Hematopoietic multipotent progenitor cell treated with erythropoietin and hydrocortisone succinate and interleukin-3 and kit ligand, for 4 days (in vitro differentiated cells): ENCODE measurements at places on chromosomes 6 and 20.

DNA sequence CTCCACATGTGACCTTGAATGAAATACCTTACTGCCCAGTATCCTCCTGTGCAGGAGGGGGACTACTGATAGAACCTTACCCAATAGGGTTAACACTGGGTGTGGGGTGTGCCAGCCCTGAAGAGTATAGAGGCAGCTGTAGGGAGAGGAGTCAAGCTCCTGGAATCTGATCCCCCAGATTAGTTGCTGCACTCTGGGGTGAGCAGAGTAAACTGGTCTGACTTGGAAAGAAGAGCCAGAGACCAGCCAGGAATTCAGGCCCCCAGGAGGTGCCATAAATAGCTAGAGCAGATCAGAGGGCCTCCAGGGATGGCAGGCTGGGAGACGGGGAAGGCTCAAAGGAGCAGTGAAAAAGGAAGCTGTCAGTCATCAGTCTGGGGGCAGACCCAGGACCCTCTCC, 3.5 kb upstream of the APOBEC2 start:
- no peak for DNase-seq

- peak; percentile 65 for DNase-seq
Measured at GRCh38 chr20:62123450-62124118, 1.3 kb downstream of the LSM14B start.

- no peak for DNase-seq
Measured at GRCh38 chr20:49983848-49984408, 1.1 kb downstream of the SNAI1 start.

DNA sequence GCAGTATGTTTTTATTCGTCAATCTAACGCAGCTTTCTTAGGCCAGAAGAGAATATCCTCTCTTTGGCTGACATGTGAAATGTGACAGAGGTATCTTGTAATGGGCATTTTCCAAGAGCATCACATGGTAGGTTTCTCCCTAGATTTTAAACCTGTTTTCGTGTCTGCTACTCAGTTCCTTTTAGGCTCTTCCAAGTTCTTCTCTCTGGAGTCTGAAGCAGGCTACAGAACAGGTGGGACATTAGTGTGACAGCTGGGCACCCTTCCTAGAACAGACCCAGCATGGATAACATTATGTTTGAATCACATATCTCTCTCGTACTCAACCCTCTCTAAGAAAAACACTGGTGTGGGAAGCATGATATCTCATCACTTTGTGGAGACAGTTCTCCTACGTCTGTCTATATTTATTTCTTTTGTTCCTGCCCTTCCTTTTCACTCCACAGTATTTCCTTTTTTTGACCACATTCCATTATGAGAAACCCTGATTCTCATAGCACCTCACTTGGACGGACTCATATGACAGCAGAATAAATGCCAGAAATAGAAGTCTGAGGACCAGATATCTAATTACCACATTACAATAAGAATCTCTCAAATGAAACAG, 263.4 kb downstream of the NKAIN2 start:
- no peak for DNase-seq

DNA sequence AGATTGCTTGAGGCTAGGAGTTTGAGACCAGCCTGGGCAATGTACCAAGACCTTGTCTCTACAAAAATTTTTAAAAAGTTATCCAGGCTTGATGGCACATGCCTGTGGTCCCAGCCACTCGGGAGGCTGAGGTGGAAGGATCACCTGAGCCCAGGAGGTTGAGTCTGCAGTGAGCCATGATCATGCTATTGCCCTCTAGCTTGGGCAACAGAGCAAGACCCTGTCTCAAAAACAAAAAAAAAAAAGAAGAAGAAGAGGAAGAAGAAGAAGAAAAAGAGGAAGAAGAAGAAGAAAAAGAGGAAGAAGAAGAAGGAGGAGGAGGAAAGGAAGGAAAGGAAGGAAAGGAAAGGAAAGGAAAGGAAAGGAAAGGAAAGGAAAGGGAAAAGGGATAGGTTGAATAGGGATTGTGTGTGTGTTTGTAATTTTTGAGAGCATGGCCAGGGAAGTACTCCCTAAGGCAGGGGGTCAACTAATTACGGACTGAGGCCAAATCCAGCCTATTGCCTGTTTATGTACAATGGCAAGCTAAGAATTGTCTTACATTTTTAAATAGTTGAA, 43.0 kb upstream of the ZNF217 start:
- no peak for DNase-seq

- no peak for DNase-seq
Measured at GRCh38 chr6:123105561-123105960, 109.5 kb downstream of the CLVS2 start.

- no peak for DNase-seq
Measured at GRCh38 chr20:25339608-25340007, 51.0 kb downstream of the ABHD12 start.

DNA sequence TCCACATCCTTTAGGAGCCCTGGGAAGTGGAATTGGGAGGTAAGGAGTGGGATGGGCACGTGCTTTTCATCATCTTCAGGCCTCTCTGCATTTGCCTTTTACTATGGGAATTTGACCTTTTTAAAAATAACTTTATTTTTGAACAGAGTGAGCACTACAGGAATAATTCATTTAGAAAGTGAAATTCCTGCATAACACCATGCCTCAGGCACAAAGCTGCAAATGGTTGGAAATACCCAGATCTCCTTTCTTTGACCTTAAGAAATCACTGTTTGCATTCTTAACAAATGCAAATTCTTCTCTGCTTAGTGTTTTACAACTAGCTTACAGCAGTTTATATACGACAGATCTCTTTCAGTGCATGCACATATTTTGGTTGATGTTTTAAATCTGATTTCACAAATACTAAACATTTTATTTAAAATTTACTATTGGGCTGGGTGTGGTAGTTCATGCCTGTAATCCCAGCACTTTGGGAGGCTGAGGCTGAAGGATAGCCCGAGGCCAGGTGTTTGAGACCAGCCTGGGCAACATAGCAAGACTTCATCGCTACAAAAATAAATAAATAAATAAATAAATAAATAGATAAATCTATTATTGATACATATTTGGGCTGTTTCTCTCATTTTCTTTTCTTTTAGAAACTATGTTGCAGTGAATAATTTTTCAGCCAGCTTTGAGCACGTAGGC, 24.5 kb downstream of the CST8 start:
- no peak for DNase-seq

GRCh38 chr20:17966432-17967310, 1.9 kb downstream of the SNX5 start:
- DNase-seq, result peak; percentile 84

- no peak for DNase-seq
Measured at GRCh38 chr20:3162080-3162611, 2.5 kb upstream of the FASTKD5 start.

- no peak for DNase-seq
Measured at GRCh38 chr6:16624636-16625290, 136.5 kb downstream of the ATXN1 start.

DNA sequence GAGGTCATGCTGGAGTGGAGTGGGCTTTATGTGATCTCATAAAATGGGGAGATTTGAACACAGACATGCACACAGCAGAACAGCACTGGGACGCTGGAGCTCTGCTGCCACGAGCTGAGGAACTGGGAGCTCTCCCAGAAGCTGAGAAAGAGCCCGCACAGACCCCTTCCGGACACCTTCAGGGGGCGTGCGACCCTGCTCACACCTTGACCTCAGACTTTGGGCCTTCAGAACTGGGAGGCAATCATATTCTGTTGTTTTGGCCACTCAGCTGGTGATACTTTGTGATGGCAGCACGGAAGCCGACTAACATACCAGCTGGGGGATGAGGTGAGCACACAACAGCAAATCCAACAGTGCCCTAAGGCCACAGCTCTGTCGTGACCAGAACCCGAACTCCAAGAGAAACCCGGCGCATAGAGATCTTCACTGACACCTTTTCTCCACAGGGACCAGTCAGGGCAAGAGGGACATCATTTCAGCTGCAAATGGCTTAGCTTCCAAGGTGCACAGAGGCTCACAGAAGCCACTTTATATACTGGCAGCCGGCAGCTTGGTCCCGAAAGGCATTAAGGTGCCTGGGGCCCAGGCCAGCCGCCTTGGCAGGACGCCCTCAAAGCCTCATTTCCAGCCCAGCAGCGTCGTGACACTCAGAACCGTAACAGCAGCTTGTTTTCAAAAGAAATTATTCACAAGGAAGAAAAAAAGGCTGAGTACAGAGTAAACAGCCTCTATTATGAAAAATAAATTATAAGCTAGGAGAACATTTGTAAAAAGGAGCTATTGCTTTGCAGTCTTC, 89.3 kb downstream of the RNASET2 start:
- no peak for DNase-seq

DNA sequence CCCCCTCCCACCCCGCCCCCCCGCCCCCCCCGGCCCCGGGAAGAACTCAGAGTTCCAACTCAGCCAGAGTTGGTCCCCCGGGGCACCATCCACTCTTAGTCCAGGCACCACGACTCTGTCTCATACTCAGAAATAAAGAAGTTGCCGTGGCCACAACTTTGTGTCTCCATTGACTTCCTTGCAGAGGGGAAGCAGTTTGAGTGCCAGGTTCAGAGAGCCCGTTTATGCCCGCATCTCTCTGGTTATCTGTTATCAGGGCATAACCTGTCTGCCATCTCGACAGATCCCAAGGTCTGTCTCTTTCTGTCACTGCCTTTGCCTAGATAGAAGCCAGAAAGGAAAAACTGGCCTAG, 605 bp downstream of the CDC5L start:
- DNase-seq, result peak; percentile 59

- peak; percentile 40 for DNase-seq
Measured at GRCh38 chr20:34282041-34282440, 21.1 kb downstream of the AHCY start.
